ENCODE measurements at places on chromosomes 3 and 15. TPM values are rescaled to one million over a fixed set of nuclear protein-coding genes. Genes with fewer than 3 reads are reported as not detected.

ZNF106 gene
- total RNA-seq: 36.5 TPM

SIDT1 gene
- 74.2 TPM for total RNA-seq

SLC22A13 gene
- total RNA-seq: 0.68 TPM

ALPK3 gene
- 0.40 TPM for total RNA-seq

UNC13C gene
- total RNA-seq: not detected

CKMT1A gene
- total RNA-seq: not detected

SAMD7 gene
- not detected for total RNA-seq

RTP3 gene
- total RNA-seq: not detected

MESP2 gene
- not detected for total RNA-seq

DAZL gene
- total RNA-seq: not detected

SQOR gene
- total RNA-seq: 43.0 TPM

MAGEF1 gene
- 8.6 TPM for total RNA-seq

XCR1 gene
- total RNA-seq: 0.08 TPM

CCDC33 gene
- total RNA-seq: not detected

CCR3 gene
- 0.55 TPM for total RNA-seq

GPR62 gene
- not detected for total RNA-seq

MORC1 gene
- not detected for total RNA-seq

GHRL gene
- total RNA-seq: 0.70 TPM

HERC2 gene
- 46.4 TPM for total RNA-seq

KBTBD13 gene
- not detected for total RNA-seq

GOLGA6L9 gene
- total RNA-seq: 5.4 TPM

MKRN2OS gene
- total RNA-seq: not detected

PRTG gene
- 0.16 TPM for total RNA-seq

SMCO1 gene
- total RNA-seq: not detected

PLCD1 gene
- total RNA-seq: 31.3 TPM

CHL1 gene
- total RNA-seq: 0.18 TPM

PLS1 gene
- total RNA-seq: 3.6 TPM

KIAA1143 gene
- total RNA-seq: 32.8 TPM

LEKR1 gene
- 2.8 TPM for total RNA-seq

ARHGEF26 gene
- 0.29 TPM for total RNA-seq
